Stimulated activated CD8-positive, alpha-beta memory T cell treated with anti-CD3 and anti-CD28 coated beads, Interleukin-7, amount 100 ng/mL, for 1 hour (primary cell): ENCODE measurements at places on chromosomes 3 and 15.
A peak's percentile ranks its signal among the peaks of the same experiment; 100 is the strongest.

DNA sequence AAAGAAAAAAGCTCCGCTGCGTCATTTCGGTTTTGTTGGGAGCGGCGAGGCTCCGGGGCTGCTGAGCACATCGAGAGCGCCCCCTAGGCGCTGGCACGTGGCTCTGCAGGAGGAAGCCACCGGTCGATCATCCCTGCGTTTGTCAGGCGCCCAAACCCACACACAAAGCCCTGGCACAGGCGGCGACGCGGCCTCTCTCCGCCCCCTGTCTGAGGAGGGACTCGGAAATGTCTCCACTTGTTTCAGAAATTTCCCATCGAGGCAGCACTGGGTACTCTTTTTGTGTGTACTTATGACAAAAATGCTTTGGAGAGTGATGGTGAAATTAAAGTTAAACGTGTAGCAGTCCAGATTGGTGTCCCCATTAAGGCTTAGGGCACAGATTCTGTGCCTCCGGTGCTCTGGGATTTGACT, 407.3 kb upstream of the ONECUT1 start:
- DNase-seq: no peak

- DNase-seq: no peak
Observed at GRCh38 chr3:105802118-105802706, 66.6 kb downstream of the CBLB start.

DNA sequence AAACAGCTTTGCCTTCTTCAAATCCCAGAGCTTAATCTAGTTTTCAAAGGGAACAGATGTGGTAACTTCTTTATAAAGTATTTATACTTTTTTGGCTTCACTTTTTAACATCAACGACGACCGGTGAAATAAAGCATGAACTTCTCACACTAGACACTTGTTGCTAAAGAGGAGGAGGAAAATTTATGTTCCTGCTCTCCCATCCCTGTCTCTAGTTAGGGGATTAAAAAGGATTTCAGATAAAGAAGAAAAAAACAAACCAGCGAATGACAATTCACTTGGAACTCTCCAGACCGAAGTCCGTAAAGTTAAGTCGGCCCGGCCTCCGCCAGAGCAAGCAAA, 672 bp downstream of the NEDD4 start:
- DNase-seq: no peak

GRCh38 chr15:53323191-53323590, 436.3 kb downstream of the WDR72 start:
- DNase-seq: no peak

GRCh38 chr15:92520914-92521623, 127.4 kb downstream of the ST8SIA2 start:
- DNase-seq: no peak

DNA sequence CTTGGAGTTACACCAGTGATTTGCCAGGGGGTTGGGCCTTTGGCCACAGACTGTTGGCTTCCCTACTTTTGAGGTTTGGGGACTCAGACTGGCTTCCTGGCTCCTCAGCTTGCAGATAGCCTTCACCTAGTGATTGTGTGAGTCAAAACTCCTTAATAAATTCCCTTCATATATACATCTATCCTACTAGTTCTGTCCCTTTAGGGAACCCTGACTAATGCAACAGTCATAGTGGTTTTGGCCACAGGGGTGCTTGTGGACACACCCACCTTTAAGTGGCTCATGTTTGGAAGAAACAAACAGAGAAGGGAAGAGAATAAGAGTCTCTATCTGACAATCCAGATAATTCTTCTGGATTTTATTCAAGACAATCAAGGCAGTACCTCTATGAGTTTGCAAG, 457.7 kb downstream of the EPHA3 start:
- DNase-seq: no peak

DNA sequence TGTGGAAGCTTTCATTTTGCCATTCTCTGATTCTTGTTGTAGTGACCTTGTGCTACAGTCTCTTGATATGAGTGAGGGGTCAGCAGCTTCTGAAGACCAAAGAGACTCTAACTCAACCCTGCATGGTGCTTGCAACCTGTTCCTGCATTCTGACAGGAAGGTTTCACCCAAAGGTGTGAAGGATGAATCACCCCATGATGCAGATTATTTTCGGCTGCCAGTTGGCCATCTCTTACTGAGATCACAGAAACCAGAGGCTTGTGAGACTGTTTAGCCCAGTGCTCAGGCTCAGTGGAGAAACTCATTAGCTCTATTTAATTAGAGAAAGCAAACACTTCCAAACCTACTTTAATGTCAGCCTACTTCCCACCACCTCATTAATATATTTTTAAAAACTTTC, 29.2 kb upstream of the TPRG1 start:
- DNase-seq: peak; percentile 14

DNA sequence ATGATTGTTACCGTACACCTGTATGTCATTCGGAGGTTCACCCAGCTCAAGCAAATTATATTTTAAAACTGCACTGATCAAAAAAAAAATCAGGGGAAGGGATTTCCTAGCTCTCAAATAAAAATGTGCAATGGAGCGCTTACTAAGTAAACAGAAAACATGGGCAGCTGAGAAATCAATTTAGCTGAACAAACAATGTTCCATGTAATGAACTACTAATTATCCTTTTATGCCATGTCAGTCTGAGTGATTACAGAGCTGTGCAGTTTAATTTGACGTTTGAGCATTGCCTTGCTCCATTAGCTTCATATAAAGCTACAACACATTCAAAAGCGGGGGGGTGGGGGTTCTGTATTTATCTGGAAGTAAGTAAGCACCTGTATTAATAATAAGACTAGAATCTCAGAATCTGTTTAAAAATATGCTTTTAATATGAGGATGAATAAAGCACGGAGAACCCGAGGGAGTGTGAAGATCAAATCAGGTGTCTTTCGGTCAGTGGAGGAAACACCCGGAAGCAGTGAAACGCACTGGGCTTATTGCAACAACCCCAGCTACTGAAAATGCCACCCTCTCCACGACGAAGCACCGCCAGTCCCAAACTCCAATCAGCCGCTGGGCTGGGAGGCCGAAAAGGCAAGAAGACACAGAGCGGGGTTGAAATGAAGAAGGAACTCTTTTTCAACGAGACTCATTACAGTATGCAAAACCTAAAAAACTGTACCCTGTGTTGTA, 196.5 kb upstream of the ATP11B start:
- DNase-seq: no peak

- DNase-seq: no peak
Observed at GRCh38 chr3:169060037-169060436, 603.5 kb downstream of the MECOM start.

- no peak for DNase-seq
Observed at GRCh38 chr3:132730891-132731580, 8.8 kb upstream of the NPHP3 start.

GRCh38 chr15:67148196-67148701, 82.8 kb downstream of the SMAD3 start:
- no peak for DNase-seq

GRCh38 chr15:69082021-69082502, 67.6 kb downstream of the NOX5 start:
- DNase-seq: no peak

DNA sequence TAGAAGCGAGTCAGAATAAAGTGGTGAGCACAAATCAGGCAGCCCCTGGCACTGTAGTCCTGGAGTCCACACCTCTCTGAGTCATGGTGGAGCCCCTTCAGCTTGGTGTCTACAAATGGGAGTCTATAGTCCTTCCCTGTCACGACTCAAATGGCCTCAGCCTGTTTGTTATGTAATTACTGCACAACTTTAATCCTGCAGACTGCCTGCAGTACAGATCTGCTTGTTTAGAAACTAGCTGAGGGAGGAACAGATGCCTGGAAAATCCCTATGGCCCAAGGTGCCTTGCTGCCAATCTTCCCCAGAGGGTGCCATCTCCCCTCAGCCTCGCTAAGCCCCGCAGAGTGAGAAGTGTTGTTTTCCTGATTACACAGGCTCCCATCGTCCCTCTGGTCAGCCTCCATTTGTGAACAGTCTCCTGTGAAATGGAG, 3.9 kb upstream of the CXCR6 start:
- DNase-seq: no peak

DNA sequence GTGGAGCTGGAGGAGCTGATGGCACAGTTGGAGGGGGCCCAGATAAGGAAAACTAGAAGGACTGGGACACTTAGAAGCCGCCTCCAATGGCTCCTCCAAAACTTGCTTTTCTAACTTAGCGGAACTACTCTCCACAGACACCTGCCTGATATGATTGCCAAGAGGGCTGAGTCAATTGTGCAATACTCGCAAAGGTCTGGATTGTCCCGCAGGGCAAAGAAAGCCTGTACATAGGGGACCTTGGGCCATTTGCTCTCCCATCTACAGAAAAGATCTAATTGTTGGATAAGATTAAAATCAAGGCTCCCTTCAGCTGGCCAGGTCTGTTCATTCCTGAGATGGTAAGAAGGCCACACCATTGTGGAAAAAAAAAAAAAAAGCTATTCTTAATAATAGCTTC, 69.7 kb upstream of the ATP11B start:
- DNase-seq: no peak

DNA sequence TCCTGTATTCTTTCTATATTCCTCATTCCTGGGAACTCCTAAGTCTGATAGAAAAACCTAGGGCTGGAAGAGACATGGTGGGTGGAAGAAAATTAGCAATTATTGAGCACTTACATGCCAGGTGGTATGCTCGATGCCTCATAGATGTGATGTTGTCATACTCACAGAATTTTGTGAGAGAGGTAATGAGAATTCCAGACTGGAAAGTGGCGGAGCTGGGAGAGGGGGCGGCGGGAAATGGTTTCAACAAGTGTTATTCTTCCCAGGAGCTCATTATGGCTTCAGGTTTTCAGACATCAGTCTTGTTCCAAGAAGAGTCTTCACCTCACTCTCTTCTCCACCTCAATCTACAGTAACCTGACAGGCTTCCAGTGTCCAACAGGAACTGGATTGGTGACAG, 16.2 kb downstream of the TIMP4 start:
- no peak for DNase-seq

- DNase-seq: no peak
Observed at GRCh38 chr3:72390841-72391240, 457.4 kb downstream of the SHQ1 start.

DNA sequence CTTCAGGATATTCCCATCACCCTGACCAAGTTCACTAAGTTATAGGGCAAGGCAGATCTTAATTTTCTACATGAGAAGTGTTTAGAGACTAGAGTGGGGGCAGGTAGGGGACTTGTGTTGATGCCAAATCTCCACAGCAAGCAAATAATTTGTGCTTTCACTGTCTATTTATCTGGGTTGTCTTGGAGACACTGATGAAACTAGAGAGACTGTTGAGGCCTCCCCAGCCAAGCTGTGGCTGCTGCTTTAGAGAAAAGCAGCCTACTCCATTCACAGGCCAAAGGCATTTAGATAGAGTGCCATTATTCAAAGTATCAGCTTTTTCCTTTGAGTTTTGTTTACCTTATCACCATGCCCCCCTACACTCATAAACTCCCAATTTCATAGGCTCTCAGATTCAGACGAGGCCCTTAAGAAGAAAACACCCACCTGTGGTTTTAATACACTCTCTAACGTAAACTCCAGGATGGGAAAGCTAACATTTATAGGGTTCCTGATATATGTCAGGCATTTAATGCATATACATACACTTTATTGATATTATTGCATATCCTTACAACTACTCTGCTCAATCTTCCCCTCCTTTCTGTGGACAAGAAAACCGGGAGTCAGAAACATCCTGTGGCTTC, 130.4 kb upstream of the FOXB1 start:
- DNase-seq: no peak

DNA sequence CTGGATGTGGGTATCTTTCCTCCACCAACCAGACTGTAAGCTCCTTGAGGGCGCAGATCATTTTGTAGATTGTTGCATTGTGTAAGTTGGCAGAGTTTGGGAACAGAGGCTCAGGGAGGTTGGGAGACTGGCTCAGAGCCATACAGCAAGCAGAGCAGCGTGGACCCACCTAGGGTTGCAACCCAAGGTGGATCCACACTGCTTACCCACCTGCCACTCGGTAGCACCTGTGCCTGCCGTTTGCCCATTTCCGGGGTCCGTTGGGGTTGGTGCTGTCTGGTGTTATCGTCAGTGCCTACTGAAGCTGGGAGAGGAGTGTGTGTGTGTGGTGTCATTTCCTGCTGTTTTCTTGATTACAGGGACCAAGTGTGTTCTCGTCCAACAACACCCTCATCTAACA, 19.0 kb downstream of the SMAD6 start:
- DNase-seq: no peak
